NCI-H2107 (cell line): ENCODE measurements at places on chromosomes 5 and 9.

GRCh38 chr5:176394881-176395675 lies 6.5 kb downstream of the HIGD2A start:
- DNase-seq = no peak

DNA sequence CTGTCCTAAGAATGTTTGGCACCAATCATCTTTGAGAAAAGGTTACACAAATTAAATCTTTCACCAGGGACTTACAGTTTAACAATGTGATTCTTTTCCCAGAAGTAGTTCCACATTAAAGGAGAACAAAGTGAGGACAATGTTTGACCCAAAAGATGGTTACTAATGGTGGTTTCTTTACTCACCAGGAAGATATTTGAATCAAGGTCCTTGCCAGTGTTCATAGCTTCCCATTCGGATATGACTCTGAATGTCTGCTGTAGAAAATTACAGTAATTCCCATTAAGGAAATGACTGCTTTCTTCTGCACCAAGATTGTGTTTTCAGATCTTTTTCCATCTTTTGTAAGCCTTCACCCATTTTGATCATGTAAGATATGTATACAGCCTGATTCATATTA lies 114.6 kb upstream of the ADAMTSL1 start:
- no peak for DNase-seq

DNA sequence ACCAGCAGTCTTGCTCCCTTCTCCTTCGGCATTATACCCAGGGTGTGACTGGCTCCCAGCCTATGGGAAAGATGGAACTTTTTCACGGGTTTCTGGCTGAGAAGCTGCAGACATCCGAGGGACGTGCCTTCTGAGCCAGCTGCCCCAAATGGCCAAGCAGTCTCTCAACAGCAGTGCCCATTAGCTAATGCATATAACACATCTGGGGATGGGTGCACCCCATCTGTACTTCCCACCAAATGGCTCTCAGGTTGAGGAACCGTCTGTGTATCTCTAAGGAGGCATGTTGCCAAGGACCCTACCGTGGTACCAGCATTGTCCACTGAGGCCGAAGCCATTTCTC lies 25.0 kb downstream of the C5orf15 start:
- no peak for DNase-seq

DNA sequence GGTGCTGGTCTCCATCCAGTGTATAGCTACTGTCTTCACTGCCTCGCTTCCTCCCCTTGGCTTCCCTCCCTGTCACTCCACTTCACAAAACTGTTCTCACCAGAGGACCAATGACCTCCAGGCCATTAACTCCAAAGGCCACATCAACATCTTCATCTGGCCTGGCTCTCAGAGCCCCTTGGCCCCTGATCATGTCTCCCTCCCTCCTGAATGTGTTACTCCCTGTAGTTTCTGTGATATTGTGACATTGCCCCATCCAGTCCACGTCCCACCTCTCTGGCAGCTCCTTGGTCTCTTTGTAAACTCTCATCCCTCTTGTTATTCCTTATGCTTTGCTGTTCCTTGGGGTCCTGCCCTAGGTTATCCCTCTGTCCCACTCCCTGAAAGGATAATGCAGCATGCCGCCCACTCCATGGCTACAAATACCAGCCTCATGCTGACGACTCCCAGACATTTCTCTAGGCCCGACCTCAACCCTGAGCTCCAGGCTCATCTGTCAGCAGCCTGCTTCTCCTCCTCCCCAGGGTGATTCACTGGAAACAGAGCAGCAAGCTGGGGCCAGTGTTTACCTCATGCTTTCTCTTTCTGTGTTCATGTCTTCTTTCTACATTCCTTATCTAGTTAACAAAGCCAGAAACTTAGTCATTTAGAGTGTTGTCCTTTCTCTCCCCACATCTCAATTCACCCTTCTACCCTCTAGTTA lies 312.2 kb downstream of the SPOCK1 start:
- no peak for DNase-seq

- no peak for DNase-seq
Observed at GRCh38 chr5:53831496-53831895, 271.1 kb downstream of the NDUFS4 start.

GRCh38 chr5:36150676-36151433 lies 832 bp downstream of the LMBRD2 start:
- peak; percentile 30 for DNase-seq

DNA sequence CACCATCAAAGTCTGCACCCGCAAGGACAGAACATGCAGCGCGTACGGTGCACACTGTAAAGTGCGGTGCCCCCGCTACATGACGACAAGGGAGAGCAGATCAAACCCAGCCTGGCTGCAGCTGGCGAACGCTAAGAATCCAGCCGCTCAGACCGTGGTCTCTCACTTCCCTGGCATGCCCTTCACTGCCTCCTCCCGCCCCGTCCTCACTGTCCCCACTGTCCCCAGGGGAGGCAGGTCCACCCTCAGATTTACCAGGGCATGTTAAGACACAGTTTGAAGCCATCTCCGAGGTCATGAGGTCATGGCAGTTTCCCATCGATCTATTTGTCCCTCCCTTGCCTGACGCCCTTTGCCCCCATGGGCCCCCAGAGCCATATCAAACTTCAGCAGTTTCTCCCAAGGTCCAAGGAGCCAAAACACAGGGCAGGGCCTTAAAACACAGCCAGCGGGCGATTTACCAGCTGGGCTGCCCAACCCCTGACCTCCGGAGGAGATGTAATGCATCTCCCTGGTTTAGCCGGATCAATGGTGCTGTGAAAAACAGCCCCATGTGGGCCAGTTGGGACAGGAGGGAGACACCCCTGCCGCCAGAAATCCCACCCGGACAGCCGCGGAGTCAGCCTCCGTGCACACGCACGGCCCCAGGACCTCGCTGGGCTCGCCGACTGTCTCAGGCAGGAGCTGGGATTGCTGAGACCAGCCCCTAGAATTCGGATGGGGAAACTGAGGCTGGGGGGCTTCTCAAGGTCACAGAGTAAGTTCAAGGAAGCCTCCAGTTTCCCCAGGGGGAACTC lies 52.3 kb upstream of the FUBP3 start:
- DNase-seq = no peak

- DNase-seq = no peak
Observed at GRCh38 chr5:136133922-136134379, 1.3 kb downstream of the SMAD5 start.

- DNase-seq = no peak
Observed at GRCh38 chr5:17882760-17883488, 248.7 kb downstream of the TAF11L14 start.

DNA sequence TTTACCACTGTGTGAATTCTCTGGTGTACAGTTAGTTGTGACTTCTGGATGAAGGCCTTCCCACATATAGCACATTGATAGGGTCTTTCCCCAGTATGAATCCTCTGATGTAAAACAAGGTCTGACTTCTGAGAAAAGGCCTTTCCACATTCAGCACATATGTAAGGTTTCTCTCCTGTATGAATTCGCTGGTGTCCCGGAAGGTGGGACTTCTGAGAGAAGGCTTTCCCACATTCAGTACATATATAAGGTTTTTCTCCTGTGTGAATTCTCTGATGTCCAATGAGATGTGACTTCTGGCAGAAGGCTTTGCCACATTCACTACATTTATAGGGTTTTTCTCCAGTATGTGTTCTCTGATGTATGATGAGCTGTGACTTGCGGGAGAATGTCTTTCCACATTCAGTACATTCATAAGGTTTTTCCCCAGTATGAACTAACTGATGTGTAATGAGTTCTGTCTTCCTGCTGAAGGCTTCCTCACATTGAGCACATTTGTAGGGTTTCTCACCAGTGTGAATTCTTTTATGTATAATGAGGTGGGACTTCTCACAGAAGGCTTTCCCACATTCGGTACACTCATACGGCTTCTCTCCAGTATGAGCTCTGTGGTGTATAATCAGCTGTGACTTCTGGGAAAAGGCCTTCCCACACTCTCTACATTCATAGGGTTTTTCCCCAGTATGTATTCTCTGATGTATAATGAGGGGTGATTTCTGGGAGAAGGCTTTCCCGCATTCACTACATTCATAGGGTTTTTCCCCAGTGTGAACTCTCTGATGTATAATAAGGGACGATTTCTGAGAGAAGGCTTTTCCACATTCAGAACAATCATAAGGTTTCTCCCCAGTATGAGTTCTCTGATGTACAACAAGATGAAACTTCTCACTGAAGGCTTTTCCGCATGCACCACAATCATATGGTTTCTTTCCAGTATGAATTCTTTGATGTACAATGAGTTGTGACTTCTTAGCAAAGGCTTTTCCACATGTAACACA lies 9.1 kb downstream of the ZNF300 start:
- no peak for DNase-seq

DNA sequence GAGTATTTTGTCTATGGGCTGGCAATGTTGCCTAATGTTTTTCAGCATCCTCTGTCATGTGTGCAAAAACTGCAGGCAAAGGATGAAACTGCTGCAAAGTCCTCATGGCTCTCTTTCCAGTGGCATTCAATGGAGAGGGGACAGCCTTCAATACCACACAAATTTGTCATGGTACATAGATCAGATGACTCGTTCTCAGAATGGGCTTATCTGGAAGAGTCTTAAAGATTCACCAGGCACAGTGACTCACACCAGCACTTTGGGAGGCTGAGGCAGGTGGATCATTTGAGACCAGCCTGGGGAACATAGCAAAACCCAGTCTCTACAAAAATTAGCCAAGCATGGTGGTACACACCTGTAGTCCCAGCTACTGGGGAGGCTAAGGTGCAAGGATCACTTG lies 5.3 kb downstream of the CDKN2AIPNL start:
- DNase-seq = no peak

- DNase-seq = no peak
Observed at GRCh38 chr5:120901199-120901598, 437.1 kb downstream of the PRR16 start.

GRCh38 chr5:24786108-24786507 lies 141.3 kb upstream of the CDH10 start:
- DNase-seq = no peak

DNA sequence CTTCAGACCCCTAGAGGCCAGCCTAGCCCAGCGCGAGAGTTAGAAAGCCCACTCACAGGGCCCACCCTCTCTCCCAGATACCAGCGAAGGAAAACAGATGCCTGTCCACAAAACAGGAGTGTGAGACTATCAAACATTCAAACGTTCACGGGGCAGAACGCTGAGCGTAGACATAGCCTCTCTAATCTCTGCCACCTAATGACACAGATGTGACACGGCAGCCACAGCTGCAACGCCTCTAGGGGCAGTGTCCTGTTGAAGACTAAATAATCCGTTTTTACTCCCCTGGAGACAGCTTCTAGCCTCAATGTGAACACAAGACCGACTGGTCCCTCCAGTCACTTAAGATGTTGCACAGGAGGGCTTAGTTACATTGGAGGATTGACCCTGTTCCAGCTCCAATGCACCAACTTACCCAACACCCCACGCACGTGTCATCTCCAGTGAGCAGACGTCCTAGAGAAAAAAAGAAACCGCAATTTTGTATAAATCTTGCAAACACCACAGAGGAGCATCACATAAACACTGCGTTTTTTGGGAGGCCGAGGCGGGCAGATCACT lies 14.3 kb downstream of the DIPK1B start:
- no peak for DNase-seq

DNA sequence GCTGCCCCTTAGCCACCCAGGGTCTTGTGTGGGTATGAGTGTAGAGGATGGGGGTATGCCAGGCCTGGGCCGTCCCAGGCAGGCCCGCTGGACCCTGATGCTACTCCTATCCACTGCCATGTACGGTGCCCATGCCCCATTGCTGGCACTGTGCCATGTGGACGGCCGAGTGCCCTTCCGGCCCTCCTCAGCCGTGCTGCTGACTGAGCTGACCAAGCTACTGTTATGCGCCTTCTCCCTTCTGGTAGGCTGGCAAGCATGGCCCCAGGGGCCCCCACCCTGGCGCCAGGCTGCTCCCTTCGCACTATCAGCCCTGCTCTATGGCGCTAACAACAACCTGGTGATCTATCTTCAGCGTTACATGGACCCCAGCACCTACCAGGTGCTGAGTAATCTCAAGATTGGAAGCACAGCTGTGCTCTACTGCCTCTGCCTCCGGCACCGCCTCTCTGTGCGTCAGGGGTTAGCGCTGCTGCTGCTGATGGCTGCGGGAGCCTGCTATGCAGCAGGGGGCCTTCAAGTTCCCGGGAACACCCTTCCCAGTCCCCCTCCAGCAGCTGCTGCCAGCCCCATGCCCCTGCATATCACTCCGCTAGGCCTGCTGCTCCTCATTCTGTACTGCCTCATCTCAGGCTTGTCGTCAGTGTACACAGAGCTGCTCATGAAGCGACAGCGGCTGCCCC lies 2.6 kb downstream of the SLC35A4 start:
- DNase-seq = no peak

- DNase-seq = no peak
Observed at GRCh38 chr5:133970325-133970909, 2.0 kb upstream of the C5orf15 start.
